ENCODE measurements at places on chromosomes 3 and 15.

GRCh38 chr3:13507247-13507569, 27.1 kb downstream of the HDAC11 start:
- no peak for DNase-seq

GRCh38 chr3:171556574-171557145, 96.5 kb upstream of the TNIK start:
- no peak for DNase-seq

- no peak for DNase-seq
Observed at GRCh38 chr3:2141482-2141881, 42.8 kb downstream of the CNTN4 start.

DNA sequence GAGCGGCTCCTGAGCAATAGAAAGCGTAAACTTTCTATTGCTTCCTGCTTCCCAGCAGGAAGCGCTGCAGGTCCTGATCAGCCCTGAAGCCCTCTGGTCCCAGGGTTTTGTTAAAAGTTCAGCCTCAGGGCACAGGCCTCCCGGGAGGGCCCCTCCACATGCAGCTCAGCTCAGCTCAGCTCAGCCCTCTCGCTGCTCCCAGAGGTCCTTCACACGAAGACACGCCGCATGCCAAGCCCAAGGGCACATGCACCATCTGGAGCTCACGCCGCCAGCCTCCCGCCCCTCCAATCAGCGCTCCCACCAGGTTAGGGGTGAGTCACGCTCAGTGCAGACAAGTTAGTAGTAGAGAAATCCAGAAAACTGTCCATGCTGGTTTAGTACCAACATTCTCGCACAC, 12.7 kb downstream of the TKT start:
- DNase-seq: no peak

DNA sequence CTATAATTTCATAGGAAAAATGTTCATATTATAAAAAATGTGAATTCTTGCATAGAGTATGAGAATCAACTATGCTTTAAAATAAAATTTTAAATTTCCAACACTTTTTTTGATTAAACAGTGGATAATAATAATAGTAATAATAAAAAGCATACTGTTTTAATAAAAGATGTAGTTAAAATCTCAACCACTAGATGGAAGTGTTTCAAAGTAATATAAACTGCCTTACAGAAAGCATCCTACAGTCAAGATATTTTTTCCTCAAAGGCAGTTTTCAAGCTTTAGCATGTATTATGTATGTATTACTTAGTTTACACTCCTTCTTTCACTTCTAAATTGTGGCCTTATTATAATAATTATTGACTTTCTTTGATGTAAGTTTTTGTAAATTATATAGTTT, 217.5 kb downstream of the CHL1 start:
- DNase-seq: no peak

DNA sequence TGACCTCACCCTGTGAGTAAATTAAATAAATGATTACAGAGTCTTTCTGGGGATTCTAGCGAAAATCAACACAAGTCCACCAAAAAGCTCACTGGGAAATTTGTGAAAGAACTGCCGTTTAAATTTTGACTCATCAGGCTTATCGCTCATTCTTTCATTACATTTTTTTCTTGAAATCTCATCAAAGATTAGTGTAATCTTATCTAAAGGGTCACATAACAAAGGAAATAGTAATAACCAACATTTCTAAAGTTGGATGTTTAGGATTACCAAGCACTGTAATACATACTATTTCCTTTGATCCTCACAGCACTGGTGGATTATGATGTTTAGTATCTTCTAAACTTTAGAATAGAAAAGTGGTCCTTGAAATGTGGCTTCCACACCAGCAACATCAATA, 111.1 kb upstream of the CBLB start:
- no peak for DNase-seq

Measured in CD4-positive, alpha-beta T cell treated with Interleukin-17A for 1 hour (primary cell).